NCI-H1105 (cell line): ENCODE measurements at places on chromosomes 2 and 18.

- DNase-seq, result no peak
These were observed 34.2 kb downstream of the PMS1 start for GRCh38 chr2:189818249-189819038.

DNA sequence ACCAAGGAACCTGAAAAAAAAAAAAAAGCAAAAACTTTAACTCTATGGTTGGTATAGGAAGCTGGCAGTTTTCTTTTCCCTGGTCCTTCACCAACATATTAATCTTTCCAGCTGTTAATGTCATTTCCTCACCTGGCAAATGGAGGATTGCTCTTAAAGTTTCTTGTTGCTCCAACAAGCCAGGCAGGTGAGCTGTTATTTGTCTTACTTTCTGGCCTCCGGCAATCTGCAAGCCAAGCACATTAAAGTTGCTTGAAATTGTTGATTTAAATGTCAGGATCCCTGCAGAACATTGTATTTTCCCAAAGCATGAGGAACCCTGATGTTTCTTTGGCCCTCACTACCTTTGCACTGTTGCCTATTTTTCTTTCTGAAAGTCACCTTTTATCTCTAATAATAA lies 664.9 kb downstream of the METTL4 start:
- DNase-seq, result no peak

- DNase-seq, result no peak
These were observed 96.5 kb upstream of the SERTAD2 start for GRCh38 chr2:64750001-64750816.

DNA sequence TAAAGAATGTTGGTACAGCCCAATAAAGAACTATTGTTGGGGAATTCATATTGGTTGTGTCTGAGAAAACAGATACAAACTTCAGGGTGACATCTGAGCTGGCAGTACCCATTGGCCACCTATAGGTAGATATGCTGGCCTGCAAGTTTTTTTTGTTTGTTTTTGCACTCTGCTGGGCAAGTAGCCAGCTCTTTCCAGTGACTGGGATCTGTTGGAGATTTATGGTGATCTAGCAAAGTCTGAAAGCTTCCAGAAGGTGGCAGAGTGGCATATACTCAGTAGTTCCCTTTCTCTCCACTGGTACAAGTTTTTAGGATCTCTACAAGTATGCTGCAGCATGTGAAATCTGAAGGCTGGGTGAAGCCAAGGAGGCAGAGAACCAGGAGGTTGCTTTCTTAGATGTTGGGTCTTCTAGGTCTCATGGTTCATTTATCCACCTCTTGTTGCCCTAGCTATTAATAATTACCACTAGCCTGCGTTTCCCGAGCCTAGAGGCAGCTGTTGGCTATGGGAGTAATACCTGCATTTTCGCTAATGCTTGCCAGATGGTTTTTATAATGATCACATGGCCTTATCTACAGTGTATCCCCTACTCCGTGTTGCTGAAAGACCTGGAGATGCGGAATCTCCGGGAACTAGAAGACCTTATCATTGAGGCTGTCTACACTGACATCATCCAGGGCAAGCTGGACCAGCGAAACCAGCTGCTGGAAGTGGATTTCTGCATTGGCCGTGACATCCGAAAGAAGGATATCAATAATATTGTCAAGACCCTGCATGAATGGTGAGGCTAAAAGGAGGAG lies 9.5 kb downstream of the COPS7B start:
- peak; percentile 72 for DNase-seq

GRCh38 chr2:25972049-25972823 lies 10.1 kb downstream of the KIF3C start:
- DNase-seq, result no peak
